ENCODE measurements at places on chromosomes 7 and 10.

GRCh38 chr7:47539398-47540052 lies 42.4 kb downstream of the TNS3 start:
- DNase-seq: no peak

GRCh38 chr10:35172574-35172973 lies 45.9 kb downstream of the CREM start:
- no peak for DNase-seq

GRCh38 chr7:117399820-117400422 lies 27.4 kb downstream of the ASZ1 start:
- DNase-seq: no peak

DNA sequence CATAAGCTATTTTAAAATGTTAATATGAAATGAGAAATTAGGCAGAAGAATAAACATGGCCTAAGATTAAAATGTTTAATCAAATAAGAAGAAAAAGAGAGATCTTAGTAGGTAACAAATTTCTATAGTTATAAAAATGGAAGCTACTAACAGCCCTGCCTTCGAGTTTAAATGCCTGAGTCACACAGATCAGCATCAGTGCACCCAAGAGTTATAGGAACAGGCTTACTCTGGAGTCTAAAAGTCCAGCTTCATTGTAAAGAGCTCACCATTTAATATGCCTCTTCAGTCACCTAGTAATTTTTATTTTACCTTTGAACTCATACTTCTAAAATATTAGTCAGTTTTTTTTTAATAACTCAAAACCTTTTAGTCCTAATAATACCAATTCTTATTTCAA lies 52.6 kb downstream of the BRI3 start:
- DNase-seq: no peak

GRCh38 chr7:136714062-136714461 lies 154.4 kb upstream of the CHRM2 start:
- no peak for DNase-seq

DNA sequence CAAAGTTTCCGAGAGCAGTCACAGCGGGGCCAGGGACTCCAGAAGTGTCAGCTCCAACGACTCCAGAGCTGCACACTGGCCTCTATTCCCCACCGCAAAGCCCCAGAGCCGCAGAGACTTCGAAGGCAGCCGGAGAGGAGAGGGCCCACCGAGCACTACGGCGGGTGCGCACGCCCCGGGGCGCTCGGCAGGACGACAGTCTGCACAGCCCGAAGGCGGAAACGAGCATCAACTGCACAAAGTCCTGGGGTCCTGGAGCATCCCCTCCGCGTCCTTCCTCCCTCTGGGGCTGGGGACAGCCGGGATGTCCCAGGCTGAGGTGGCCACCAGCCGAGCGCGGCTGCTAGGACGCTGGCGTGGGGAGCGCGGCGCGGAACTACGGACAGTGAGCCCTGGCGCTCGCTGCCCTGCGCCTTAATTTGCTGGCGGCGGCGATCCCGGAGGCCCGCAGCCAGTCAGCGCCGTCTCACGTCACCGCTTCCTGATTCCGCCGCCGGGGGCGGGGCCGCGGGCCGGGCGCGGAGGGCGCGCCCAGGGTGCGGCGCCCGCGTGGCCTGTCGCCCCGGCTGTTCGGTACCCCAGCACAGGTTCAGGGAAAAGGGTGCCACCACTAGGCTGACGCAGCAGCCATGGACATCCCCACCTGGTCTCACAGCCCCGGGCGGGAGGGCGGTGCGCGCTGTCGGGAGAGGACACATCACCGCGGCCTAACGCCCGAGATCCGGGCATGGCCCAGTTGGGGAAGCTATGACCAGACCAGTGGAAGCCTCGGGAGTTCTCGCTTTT lies at the start of gene TBX20:
Gene TBX20, minus strand, starts transcription at position 391 of the 786 bp plus-strand sequence. CDS start 480 bp downstream, outside the sequence.
- DNase-seq: no peak

GRCh38 chr10:63237396-63237795 lies 104.3 kb downstream of the NRBF2 start:
- DNase-seq: no peak

Data from stimulated activated CD8-positive, alpha-beta memory T cell treated with anti-CD3 and anti-CD28 coated beads, Interleukin-7, amount 100 ng/mL, for 24 hours (primary cell).